Activated CD4-positive, alpha-beta T cell treated with anti-CD3 and anti-CD28 coated beads for 24 hours (primary cell): ENCODE measurements at places on chromosomes 7 and 10.

DNA sequence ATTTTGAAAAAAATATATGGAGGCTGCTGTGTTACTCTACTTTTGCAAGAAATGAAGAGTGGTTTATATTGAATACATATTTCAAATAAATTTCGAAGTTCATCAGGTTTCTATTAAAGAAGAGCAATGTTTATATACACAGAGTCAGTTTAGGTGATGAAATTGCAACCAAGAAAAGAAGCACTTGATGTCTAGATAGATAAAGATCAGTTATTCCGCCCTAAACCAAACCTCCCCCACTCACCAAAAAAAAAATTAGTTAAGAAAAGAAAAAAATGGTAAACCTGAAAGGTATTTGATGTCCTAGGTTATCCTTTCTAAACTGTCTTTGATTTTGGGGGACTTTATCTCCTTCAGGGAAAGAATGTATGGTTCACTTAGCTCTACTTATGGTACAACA, 111.8 kb downstream of the SKIDA1 start:
- DNase-seq: no peak

DNA sequence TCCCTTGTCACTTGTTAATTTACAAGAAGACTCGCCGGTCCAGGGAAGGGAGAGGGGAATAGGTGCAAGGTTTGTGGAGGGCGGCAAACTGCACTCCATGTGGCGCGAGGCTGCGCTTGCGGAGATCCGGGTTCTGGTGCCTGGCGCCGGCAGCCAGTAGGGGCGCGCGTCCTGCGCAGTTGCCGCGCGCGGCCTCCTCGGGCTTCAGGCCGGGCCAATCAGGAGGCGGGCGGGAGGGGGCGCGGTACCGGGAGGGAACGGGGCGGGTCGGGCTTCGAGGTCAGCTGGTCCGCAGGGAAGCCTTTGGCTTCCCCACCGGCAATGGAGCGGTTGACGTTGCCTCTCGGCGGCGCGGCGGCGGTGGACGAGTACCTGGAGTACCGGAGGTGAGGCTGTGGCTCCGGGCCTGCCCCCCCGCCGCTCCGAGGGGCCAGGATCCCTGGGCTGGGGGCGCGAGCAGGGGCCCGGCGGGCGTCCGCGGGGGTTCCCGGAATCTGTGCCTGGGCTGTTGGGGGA, at the start of gene FAM221A:
Gene FAM221A, plus strand, starts transcription at position 302 of the 516 bp plus-strand sequence. Its CDS starts 20 bp downstream, at position 322.
- peak; percentile 68 for DNase-seq

DNA sequence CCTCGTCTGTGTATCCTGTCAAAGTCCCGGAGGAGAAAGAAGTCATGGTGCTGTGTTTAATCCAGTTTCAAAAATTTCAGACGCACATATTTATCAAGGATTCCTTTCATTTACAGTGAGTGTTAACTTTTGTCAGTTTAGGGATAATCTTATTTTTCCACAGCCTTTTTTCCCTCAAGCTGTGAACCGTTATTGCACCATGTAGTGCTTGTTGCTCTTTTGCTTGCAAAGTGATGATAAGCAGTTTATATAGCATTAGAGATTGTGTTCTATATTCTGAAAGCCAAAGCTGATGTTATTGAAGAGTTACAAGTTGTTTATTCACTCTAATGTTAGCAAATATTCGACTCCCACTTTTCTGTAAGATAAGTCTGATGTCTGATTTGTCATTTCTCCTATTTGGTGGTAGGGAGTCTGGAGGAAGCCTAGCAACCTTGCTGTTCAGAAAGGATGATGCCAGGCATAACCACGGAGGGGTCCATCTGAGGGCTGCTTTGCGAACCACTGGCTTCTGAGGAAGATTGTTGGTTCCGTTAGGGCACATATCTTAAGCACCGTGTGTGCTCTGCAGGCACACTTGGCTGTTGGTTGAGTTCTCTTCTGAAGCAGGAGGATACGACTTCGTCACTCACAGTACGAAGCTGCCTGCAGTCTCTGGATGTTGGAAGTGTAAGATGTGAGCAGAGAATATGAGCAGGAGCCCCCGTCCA, 11.7 kb downstream of the CCNY start:
- no peak for DNase-seq

DNA sequence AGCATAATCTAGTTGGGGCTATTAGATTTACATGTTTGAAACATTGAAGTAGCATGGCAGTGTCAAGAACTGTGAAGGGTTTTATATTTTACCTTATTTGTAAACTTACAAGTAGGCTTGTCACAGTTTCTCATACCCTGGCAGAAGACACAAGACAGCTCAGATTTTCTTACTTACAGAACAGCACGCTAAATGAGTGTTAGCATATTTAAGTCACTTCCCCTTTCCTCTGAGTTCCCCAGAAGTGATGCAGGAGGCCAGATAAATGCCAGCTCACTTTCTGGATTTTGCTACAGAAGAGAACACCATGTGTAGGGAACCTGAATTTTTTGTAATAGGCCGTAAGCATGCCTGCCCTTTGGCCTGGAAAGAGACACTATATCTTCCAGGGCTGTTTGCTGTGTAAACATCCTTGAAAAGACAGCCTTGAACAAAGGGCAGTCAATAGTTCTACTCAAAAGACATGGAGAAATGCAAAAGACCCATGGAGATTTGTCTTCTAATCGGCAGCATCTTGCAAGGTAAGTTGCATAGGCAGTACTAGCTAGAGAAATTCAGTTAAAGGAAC, 279.1 kb downstream of the PHF14 start:
- no peak for DNase-seq

DNA sequence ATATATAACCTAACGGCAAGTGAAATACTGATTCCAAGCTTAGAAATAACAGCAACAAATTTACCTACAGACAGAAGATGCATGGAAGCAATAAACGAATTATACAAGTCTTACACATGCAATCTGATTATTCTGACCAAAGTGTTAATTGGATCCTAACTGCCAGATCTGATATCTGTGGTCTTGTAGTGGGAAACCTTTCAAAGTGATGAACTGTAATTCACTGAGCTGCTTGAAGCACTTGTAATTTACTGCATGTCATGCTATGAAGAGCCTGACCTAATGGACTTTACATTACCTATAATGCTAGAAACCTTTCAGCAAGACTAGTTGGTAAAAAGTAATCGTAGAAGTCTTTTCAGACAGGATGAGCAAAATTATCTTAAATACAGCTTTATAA, 205.6 kb downstream of the FOXP2 start:
- no peak for DNase-seq

GRCh38 chr7:7665031-7665430, 24.5 kb downstream of the UMAD1 start:
- no peak for DNase-seq

GRCh38 chr10:35675846-35676245, 33.8 kb upstream of the FZD8 start:
- no peak for DNase-seq

GRCh38 chr7:150435390-150436073, 14.9 kb upstream of the GIMAP8 start:
- DNase-seq: no peak

GRCh38 chr7:108146070-108146842, 16.1 kb upstream of the LAMB4 start:
- peak; percentile 30 for DNase-seq

- no peak for DNase-seq
These were observed 10.4 kb downstream of the HDAC9 start for GRCh38 chr7:18505870-18506460.
